ENCODE measurements at places on chromosomes 4 and X.

DNA sequence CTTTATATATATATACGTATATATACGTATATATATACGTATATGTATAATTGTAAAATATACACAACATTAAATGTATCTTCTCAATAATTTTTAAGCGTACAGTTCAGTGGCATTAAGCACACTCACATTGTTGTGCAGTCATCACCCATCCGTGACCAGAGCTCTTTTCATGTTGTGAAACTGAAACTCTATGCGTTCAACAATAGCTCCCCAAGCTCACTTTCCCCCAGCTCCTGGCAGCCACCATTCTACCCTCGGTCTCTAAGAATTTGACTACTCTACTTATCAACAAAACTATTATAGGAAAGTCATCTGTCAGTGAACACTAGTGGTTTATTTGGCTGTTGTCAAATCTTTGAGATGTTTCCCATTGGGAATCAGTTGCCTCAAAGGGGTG lies 621.8 kb upstream of the GALNT7 start:
- no peak for DNase-seq

- no peak for DNase-seq
Measured at GRCh38 chrX:21528076-21528475, 130.1 kb downstream of the KLHL34 start.

DNA sequence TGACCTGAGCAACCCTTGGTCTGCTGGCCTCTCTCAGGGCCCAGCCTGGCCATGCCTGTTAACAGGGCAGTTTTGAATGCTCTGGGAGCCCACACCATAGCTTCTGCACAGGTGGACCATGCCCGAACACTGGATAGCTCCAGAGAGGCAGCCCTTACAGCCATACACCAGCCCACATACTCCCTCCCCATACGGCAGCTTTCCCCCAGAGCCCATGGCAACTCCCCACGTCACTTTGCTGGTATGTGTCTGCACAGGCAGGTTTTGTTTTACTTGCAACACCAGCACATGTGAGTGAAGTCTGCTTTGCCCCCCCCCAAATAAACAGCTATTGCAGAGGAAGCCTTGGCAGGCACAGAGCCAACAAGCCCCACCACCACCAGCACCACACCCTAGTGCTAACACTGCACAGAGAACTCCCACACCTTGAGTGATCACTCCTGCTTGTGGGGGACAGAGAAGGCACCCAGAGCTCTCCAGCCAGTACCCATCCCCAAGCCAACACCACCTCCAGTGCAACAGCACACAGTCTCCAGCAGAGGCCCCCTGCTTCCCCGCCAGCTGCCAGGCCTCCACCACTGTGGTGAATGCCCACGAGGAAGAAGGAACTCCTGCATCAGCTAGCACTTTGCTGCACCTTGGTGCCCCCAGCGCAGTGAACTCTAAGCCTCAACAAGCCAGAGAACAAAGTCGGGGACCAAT lies 87.3 kb downstream of the STPG2 start:
- DNase-seq, result no peak

- no peak for DNase-seq
Measured at GRCh38 chr4:60002603-60003337, 1197.4 kb upstream of the ADGRL3 start.

- no peak for DNase-seq
Measured at GRCh38 chr4:152103181-152103901, 342.5 kb upstream of the GATB start.

- no peak for DNase-seq
Measured at GRCh38 chrX:46279925-46280313, 265.3 kb downstream of the ZNF674 start.

GRCh38 chr4:67091673-67092072 lies 453.6 kb downstream of the CENPC start:
- no peak for DNase-seq

All from T-helper 2 cell treated with Interferon-gamma antibody and Interleukin-4, amounts not matched to agents 5 μg/mL and 100 μg/mL, for 36 hours (primary cell).